Stimulated activated CD4-positive, alpha-beta T cell treated with anti-CD3 and anti-CD28 coated beads, Interleukin-1b, Interleukin-23, amount 100 ng/mL, for 24 hours (primary cell): ENCODE measurements at places on chromosomes 1 and 21.

DNA sequence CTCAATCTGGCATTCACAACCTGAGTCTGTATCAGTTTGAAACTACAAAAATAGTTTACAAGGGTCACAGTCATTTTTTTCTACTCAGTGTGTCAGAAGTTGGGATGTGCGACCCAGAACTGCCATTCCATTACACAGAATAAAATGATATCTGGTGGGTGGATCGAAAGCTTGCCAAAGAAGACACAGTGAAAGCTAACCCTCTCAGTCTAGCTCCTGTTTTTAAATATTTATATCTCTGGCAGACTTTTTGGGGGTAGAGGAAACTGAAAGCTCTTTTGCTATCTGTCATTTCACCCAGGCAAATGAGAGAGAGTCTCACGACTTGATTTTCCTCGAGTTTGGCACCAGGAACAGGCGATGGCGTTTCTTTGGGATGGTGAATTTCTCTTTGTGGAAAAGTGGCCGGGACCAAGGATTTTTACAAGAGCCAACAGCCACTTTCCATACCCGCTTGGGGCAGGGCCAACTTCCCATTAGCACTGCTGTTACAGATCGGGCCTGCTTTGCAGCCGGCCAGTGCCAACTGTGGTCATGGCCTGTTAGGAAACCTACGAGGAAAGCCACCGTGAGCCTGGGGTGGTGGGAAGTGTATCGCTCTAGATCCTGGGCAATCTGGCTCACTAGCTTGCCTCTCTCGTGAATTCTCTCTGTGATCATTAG lies 185.5 kb upstream of the NFIA start:
- no peak for DNase-seq

DNA sequence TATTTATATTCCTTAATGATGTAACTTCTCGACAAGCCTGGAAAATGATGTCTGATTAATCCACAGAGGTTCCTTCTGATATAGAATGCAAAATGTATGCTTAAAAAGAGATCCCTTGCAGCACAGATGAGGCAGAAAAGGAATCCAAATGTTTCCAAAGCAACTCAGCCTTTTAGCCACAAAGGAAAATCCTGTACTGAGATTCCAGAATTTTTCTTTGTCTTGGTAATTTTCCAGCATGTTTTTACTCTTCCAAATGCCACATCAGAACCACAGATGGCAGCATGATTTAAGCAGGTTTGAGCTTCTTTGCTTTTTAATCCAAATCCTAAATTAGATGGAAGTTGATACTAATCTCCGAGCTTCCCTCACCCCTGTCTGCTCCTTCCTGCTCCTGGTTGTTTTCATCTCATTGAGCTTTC lies 176.4 kb upstream of the PALMD start:
- DNase-seq: no peak

DNA sequence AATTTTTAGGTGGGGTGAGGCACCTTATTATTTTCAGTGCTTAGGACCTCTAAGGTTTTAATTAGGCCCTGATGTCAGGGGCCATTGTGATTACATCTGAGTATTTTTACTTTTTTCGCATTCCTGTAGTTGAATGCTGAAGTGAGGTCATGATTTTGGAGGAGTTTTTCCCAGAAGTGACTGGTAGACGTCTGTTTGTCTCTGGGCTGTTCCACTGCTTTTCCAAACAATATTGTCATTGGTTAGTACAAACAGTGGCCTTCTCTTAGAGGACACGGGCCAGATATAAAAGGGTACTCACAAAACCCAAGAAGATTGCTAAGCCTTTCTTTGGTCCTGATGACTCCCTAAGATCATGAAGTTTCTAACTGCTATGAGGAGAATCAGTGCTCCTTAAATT lies 7.6 kb upstream of the RASAL2 start:
- no peak for DNase-seq

GRCh38 chr1:7266561-7266960 lies 481.3 kb downstream of the CAMTA1 start:
- no peak for DNase-seq

GRCh38 chr1:30887485-30888315 lies 20.9 kb downstream of the SDC3 start:
- no peak for DNase-seq

- DNase-seq: no peak
Measured at GRCh38 chr1:205122489-205122882, 708 bp upstream of the RBBP5 start.
